Esophagus muscularis mucosa (tissue), 4 donors: ENCODE measurements at places on chromosomes 13 and 19. TPM values are rescaled to one million over a fixed set of nuclear protein-coding genes. Genes with fewer than 3 reads are reported as not detected.

Gene ATP4B
- not detected for total RNA-seq

Gene PRTN3
- total RNA-seq: 1.2 TPM

Gene FREM2
- 0.34 TPM for total RNA-seq

Gene SCEL
- total RNA-seq: 1.7 TPM

Gene SYT3
- 0.17 TPM for total RNA-seq
